CD4-positive, alpha-beta memory T cell (primary cell): ENCODE measurements at places on chromosomes 11 and 22.
A peak's percentile ranks its signal among the peaks of the same experiment; 100 is the strongest.

DNA sequence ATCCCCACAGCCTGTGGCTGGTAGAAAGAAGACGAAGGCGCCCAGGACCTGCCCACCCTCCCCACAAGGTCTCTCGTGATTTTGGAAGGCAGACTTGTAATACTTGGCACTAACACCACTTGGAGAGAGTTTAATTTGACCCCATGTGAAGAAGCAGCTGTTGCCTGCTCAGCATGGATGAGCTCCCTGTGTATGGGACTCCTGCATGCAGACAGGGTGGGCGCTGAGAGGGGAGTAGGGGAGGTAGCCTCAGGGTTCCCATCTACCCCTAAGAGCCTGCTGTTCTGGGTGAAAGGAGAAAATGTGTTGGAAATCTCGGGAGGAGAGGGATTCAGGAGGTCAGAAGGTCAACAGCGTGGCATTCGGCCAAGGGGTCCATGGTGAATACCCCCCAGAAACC lies 625.9 kb downstream of the TBC1D22A start:
- no peak for DNase-seq

DNA sequence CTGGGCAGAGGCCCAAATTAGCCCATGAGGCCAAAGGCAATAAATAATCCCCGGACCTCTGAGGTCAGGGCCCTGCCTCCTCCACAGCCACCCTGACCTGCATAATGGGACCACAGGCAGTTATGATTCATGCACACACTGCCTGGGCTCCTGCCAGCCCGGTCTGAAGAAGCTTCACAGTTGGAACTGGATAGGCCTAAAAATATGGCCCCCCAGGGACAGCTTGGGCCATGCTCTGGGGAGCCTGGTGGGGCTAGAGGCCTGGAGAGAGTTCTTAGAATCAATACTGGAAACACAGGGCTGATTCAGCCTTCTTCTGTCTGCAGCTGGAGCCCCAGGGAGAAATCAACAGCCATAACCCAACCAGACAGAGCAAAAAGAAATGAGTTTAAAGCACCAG lies 112.8 kb upstream of the CADM1 start:
- no peak for DNase-seq

DNA sequence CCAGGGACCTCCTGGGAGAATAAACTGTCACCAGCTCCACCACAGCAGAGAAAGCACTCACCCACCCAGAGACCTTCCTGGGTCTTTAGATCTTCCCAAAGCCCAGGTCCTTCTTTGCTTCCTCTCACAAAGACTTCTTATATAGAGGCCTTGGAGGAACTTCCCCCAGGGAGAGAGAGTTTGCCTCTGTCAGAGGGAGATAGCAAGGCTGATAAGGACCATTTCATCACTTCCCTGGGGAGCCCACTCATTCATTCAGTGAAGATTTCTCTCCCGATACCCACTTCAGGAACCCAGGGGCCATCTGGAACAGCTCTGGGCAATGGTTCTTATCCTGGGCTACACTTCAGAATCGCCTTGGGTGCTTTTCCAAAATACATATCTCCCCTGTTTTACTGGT lies at the start of gene PRG2:
PRG2 (minus strand) TSS at position 116 of the 400 bp plus-strand sequence. CDS start 706 bp downstream, outside the sequence.
- DNase-seq = no peak

- DNase-seq = no peak
These were observed 38.8 kb upstream of the CHRNA10 start for GRCh38 chr11:3709977-3710376.

GRCh38 chr22:29071261-29072045 lies 1.4 kb upstream of the KREMEN1 start:
- no peak for DNase-seq

DNA sequence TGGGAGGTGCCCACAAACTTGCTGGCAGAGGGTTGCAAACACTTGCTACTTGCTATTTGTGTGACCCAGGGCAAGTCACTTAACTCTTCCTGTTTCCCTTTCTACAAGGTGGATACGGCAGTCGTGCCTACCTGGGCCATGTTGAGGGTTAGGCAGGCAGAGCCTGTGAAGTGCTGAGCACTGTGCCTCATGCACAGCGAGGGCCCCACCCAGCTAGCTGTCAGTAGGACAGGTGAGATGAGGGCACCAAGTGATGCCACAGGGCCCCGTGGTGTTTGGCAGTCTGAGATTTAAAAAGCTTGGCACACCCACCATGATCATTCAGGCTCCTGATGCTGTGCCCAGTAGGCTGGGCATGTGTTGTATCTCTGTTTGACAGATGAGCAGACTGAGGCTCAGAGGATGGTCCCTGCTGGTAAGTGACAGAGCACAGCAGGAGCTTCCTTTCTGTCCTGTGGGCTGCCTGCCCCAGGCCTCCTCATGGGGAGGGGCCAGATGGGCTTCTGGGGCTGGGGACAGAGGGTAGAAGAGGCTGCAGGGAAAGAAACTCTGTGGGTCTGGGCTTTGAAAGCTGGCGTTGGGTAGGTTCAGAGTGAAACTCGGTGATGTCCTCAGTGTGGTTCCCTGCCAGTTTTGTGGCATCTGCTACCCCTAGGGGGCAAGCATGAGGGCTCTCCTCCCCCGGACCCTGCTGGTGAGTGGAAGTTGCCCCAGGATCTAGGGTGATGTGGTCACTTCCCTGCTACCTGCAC lies 59.3 kb downstream of the TSPAN18 start:
- no peak for DNase-seq

DNA sequence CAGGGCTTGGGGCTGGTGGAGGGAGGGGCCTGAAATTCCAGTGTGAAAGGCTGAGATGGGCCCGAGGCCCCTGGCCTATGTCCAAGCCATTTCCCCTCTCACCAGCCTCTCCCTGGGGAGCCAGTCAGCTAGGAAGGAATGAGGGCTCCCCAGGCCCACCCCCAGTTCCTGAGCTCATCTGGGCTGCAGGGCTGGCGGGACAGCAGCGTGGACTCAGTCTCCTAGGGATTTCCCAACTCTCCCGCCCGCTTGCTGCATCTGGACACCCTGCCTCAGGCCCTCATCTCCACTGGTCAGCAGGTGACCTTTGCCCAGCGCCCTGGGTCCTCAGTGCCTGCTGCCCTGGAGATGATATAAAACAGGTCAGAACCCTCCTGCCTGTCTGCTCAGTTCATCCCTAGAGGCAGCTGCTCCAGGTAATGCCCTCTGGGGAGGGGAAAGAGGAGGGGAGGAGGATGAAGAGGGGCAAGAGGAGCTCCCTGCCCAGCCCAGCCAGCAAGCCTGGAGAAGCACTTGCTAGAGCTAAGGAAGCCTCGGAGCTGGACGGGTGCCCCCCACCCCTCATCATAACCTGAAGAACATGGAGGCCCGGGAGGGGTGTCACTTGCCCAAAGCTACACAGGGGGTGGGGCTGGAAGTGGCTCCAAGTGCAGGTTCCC lies at the start of gene APOC3:
APOC3 (plus strand) TSS at position 383 of the 659 bp plus-strand sequence. CDS start 676 bp downstream, outside the sequence.
- DNase-seq = no peak

- no peak for DNase-seq
These were observed 32.1 kb downstream of the UQCR10 start for GRCh38 chr22:29799217-29799680.

DNA sequence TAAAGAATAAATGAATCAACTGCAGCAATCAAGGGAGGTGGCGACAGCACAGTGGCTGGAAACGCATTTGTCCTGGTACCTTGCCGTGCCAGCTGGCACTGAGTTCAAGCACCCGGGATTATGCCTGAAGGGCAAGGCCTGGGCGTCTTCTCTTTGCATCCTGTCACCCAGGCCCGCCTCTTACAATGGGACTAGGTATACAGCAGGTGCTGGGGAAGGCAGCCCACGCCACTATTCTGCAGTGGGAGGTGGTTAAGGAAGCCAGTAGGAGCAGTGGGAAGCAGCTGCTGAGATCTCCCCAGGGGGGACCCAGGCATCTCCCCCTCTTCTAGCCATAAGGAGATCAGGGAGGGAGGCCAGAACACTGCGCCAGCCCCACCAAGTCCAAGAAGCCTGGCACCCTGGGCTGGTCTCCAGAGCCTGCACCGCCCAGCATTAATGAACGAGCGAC lies 15.3 kb upstream of the BAIAP2L2 start:
- no peak for DNase-seq

- DNase-seq = no peak
These were observed 10.8 kb downstream of the SLC35C1 start for GRCh38 chr11:45815747-45816146.

DNA sequence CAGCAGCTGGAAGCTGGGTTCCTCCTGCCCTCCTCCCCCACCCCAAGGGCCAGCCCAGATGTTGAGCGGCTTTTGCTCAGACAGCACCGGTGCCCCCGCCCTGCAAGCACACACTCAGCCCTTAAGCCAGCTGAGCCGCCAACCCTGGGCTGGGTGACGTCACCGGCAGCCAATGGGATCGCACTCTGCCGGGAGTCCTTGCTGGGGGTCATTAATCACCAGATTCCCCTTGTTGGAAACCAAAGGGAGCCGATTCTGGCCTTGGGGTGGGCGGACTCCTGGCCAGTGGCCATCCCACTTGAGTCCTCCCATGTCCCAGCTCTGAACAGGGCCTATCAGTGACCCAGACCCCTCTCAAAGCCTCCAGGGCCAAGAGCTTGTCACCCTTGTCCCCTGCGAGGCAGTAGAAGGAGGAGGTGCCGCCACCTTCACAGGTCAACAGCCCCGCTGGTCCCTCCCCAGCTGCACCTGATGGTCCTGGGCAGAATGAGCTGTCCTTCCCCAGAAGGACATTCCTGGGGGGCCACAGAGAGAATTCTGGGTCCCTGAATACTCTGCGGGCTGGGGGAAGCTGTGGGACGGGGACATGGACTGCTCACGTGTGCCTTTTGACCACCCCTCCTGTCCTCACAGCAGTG lies 7.4 kb downstream of the DUSP8 start:
- no peak for DNase-seq

- DNase-seq = no peak
These were observed 109.4 kb downstream of the MORC2 start for GRCh38 chr22:30858976-30859713.

DNA sequence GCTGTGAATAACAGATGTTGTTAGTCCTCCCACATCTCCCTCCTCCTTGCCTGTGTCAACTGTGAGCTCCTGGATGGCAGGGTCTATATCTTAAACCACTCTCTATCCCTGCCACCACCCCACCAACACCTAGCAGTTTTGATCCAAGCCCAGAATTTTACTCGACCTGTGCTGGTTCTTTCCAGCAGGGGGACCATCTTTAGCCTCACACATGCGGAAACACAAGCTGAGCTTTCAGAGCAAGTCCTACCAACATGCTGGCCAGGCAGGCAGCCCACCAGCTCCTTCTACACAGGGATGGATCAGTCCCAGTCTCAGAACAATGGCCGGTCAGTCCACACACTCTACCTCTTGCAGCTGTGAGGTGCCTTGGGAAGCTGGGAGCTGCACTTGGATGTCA lies 231.5 kb downstream of the NXPE2 start:
- no peak for DNase-seq

GRCh38 chr11:62128835-62129234 lies 5.0 kb downstream of the INCENP start:
- no peak for DNase-seq

DNA sequence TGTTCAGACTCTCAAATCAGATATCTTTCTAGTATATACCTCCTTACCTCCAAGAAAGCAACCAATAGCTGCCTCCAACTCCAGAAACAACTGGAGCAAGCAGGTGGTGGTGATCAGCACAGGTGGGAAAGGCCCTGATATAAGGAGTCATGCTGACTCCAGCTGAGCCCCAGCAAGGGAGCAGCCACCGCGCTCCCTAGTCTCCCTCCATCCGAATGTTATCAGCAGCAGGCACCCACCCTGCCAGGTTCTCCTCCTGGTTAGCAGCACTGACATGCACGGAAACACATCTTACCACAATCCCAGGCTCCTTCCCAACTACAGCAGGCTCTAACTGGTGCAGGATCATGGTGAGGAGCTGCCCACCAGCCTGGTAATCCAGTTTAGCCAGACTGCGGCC lies 18.5 kb upstream of the STK33 start:
- DNase-seq = no peak

DNA sequence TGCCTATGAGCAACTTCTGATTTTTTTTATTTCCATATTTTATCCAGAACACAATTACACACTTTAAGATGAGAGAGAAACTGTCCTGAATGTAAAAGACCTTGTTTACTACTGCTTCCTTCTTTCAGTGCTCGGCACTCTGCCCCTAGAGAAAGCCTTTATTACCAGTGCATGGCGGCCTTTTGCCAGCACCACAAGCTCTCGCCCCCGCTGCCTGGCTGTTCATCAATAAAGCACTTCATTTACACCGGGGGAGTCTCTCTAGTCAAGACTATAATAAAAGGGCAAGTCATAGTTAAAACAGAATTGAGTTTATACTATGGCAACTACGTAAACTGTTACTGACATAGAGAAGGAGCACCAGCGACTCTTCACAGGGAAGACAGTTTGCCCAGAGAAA lies 259.5 kb downstream of the CADM1 start:
- no peak for DNase-seq

GRCh38 chr22:44574640-44575380 lies 76.8 kb upstream of the RTL6 start:
- no peak for DNase-seq

- DNase-seq = no peak
These were observed 193.6 kb downstream of the FAM76B start for GRCh38 chr11:95595973-95596489.

DNA sequence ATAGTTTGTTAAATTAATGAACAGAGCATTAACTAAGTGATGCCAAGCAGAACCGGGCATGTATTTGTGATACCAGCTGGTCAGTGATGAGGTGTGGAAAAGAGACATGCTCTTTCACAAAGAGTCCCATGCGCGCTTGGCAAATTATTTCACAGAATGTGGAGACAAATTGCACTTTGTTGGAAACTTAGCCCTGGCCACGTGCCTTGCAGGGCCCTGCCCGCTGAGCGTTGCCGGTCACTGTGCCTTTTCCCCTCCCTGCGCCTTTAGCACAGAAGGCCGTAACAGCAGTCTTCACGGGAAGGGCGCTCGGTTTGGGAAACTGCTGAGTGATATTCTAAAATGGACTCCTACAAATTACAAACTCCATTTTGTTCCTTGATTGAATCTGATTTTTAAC lies 235.9 kb downstream of the TBC1D22A start:
- no peak for DNase-seq

DNA sequence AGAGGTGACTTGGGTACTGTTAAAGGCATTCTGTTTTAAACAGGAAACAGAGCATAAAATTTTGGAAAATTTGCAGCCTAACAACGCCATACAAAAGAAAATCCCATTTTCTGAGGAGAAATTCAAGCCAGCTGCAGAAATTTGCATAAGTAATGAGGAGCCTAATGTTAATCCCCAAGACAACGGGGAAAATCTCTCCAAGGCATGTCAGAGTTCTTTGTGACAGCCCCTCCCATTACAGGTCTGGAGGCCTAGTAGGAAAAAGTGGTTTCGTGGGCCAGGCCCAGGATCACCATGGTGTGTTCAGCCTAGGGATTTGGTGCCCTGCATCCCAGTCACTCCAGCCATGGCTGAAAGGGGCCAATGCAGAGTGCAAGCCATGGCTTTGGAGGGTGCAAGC lies 1333.1 kb upstream of the TENM4 start:
- no peak for DNase-seq

GRCh38 chr11:61045271-61045670 lies 57.0 kb upstream of the CD5 start:
- no peak for DNase-seq

- peak; percentile 85 for DNase-seq
These were observed 16.5 kb upstream of the PRR5 start for GRCh38 chr22:44685384-44686056.

- peak; percentile 73 for DNase-seq
These were observed 1.3 kb downstream of the MYH9 start for GRCh38 chr22:36386351-36386899.

- no peak for DNase-seq
These were observed 4.3 kb upstream of the APOBEC3A start for GRCh38 chr22:38953091-38953490.
